Posterior vena cava (tissue), 2 donors: ENCODE measurements at places on chromosomes 11 and 22. TPM values are rescaled to one million over a fixed set of nuclear protein-coding genes. Genes with fewer than 3 reads are reported as not detected.
A peak's percentile ranks its signal among the peaks of the same experiment; 100 is the strongest.

- DNase-seq = peak; percentile 34
Observed at GRCh38 chr11:66361502-66361941, 10.0 kb downstream of the SLC29A2 start.

- DNase-seq = no peak
Observed at GRCh38 chr11:125869521-125869920, 17.9 kb upstream of the HYLS1 start.

DNA sequence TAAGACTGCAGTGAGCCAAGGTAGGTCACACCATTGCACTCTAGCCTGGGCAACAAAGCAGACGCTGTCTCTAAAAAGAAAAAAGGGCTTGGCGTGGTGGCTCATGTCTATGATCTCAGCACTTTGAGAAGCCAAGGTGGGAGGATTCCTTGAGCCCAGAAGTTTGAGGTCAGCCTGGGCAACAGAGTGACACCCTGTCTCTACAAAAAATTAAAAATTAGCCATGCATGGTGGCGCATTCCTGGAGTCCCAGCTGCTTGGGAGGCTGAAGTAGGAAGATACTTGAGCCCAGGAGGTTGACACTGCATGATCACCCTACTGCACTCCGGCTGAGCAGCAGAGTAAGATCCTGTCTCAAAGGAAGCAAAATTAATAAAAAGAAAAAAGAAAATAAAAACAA, 38.9 kb upstream of the RDX start:
- no peak for DNase-seq

The OR52E8 gene
- not detected for total RNA-seq

DNA sequence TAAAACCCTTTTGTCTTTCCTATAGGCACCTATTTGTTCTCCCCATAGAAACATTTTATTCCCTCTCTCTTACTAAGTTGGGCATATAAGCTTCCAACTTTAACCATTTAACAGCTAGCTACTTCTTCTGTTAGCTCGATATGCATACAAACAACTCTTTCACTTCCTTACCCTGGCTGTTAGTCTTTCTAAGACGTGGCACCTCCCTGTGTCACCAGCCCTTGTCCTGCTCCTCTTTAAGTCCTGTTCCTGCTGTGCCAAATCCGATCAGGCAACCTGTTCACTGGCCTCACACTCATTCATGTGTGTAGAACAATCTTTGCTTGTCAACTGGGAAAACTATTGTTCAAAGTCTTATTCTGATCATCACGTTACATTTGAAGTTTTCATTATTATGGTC, 1376.1 kb upstream of the TENM4 start:
- no peak for DNase-seq

GRCh38 chr11:17543574-17544180, 539 bp downstream of the USH1C start:
- DNase-seq = peak; percentile 62

- peak; percentile 81 for DNase-seq
Observed at GRCh38 chr22:46003271-46004091, 26.5 kb upstream of the WNT7B start.

GRCh38 chr11:416051-416756, 1.4 kb upstream of the SIGIRR start:
- DNase-seq = no peak

The PIK3IP1 gene
- total RNA-seq = 18.8 TPM

DNA sequence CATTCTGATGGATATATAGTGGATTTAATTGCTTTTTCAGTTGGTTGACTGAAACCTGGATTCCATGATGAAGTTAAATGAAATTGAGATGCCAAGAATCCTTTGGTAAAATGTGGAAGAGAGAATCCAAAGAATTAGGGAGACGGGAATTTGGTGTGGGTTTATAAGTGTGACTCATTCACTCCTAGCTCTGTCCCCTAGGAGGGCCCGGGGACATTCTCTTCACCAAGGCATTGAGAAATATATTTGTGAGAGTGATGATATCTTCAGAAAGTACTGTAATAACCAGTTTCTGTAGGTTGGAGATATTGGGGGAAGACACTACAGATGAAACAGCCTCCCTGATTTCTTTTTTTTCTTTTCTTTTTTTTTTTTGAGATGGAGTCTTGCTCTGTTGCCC, 13.6 kb upstream of the PHOX2A start:
- DNase-seq = no peak

DNA sequence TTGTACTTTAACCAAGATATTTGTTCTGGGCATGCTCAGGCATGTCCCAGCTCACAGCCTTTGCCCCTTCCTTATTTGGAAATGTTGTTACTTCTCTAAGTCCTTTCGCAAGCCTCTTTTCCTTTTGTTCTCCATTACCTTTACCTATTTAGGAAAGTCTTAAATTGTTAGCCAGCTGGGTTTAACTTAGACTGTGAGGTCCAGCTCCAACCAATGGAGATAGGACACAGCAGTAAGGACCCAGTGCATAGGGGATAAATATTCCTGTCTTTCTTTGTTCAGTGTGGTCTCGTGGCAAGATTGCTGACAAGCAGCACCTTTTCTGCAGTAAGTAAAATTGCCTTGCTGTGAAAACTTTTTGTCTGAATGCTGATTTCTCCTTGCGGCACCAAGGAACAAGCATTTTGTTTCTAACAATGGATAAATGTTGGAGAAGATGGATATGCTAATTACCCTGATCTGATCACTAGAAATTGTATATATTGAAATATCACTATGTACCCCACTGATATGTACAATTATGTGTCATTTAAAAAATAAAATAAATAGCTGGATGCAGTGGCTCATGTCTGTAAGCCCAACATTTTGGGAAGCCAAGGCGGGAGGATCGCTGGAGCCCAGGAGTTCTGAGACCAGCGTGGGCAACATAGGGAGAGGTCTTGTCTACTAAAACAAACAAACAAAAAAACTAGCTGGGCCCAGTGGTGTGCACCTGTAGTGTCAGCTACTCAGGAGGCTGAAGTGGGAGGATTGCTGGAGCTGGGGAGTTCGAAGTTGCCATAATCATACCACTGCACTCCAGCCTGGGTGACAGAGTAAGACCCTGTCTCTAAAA, 31.9 kb upstream of the FTH1 start:
- no peak for DNase-seq

DNA sequence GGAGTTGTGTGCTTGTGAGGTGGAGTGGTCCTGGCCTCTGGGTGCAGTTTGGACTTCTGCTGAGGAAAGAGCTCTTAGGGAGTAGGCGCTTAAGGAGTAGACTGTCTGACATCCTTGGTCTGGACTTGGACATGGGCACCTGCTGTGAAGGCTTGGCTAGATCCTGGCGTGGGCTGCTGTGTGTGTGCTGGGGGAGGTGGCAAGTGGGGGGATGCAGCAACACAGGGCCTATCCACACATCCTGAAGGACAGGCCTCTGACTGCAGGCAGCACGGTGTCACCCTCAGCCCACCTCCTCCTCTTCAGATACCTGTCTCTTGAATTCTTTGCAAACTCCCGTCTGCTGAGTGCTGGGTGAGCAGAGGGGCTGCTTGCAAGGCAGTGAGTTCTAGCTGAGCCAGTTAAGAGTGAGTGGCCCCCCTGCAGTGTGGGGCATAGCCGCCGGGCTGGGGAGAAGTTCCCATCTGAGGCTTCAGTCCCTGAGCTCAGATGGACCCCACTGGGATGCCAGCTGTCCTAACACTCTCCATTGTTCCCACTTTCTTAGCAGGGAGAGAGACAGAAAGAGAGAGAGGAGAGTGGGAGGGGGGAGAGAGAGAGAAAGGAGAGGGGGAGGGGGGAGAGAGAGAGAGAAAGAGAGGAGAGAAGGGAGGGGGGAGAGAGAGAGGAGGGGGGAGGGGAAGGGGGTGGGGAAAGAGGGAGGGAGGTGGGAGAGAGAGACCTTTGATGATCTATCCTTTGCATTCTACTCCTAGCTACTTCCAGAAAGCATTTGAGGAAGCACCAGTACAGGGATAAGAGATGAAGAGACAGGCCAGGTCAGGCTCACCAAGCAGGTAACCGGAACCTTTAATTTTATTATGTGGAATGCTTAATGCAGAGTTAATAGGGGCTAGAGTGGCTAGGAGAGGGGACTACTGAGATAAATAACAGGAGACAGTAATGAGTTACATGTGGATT, 12.6 kb downstream of the SOX10 start:
- no peak for DNase-seq

DNA sequence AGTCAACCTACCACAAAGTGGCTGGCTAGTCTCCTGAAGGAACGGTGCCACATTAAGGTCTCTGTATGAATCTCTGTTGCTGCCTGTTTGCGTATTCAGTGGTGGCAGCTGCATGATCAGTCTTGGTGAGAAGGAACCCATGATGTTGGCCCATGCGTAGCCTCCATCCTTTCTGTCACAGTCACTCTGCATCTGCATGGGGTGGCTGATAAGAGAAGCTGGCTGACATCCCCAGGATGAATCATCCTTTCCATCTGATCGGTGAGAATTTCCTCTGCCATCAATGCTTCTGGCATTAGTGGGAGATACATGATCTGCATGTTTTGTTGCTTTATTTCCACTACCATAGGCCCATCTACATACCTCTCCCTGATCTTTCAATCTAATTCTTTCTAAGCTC, 199.0 kb upstream of the NECTIN1 start:
- no peak for DNase-seq

DNA sequence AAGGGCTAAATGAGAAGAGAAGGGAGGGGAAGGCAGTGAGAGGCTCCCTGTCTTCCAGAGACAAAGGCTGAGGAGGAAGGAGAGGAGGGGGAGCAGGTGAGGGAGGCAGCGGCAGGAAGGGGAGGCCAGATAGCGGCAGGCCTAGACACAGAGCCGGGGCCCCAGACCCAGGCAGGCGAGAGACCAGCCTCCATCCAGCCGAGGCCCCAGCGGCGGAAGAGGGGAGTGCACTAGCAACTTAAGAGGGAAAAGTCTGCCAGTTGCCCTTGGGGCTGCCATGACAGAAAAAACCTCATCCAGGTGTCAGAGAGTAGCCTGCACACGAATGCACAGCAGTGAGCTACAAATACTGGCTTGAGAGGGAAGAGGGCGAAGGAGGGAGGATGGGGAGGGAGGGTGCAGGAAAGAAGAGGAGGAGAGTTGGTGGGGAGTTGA, 46.7 kb downstream of the IGLL1 start:
- DNase-seq = peak; percentile 79

The DRD2 gene
- 0.51 TPM for total RNA-seq

The INS gene
- total RNA-seq = not detected

- no peak for DNase-seq
Observed at GRCh38 chr11:123461164-123461563, 31.1 kb downstream of the GRAMD1B start.

The TRIM6 gene
- total RNA-seq = 1.8 TPM

DNA sequence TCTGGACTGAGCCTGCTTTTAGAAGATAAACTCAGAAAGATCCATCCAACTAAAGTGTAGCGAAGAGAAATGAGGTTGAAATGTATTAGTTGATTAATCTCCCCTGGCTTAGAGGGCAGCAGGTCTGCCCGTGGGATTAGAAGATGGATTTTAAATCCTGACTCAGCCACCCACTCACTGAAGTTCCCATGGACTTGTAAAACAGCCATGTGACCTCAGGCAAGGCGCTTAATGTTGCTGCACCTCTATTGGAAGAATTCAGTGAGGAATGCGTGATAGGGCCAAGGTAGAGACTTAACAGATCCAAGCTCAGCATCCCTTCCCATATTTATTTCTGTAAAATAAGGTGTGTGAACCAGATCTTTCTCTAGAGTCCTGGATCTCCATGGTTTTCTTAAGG, 45.1 kb upstream of the ELF5 start:
- no peak for DNase-seq

The TBX10 gene
- total RNA-seq = not detected

GRCh38 chr11:27459191-27459590, 13.4 kb downstream of the LGR4 start:
- DNase-seq = no peak

DNA sequence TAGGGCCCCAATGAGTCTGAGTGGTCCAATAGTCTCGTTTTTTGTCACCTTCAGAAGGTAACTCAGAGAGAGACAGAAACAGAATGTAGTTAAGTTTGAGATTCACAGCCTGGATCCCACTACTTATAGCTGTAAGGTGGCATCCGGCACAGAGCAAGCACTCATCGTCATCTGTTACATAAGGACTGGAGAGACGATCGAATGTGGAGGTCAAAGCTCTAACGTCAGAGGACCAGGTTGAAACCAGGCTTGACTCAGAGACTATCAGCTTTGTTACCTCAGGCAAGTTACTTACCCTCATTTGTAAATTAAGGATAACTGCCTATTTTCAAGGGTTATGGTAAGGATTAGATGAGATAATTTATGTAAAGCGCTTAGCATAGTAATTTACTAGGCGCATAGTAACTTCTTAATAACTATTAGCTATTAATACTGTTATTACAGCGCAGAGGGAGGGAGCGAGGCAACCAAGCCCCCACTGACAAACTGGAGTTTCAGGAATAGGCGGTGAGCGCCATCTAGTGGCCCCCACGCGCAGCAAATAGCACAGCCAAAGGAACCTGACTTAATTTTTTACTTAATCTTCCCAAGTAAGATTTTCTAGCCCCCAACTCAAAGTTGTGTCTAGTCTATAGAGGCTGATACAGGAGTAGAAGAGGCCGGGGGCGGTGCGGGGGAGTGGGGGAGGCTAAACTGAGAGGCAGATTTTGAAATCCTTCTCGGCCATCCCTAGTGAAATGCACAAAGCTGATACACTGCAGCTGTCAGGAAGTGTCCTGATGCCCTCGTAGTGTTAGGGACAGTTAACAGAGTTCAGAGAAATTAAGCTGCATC, 29.0 kb upstream of the API5 start:
- DNase-seq = no peak

GRCh38 chr22:18044548-18045271, 20.3 kb upstream of the MICAL3 start:
- peak; percentile 80 for DNase-seq

DNA sequence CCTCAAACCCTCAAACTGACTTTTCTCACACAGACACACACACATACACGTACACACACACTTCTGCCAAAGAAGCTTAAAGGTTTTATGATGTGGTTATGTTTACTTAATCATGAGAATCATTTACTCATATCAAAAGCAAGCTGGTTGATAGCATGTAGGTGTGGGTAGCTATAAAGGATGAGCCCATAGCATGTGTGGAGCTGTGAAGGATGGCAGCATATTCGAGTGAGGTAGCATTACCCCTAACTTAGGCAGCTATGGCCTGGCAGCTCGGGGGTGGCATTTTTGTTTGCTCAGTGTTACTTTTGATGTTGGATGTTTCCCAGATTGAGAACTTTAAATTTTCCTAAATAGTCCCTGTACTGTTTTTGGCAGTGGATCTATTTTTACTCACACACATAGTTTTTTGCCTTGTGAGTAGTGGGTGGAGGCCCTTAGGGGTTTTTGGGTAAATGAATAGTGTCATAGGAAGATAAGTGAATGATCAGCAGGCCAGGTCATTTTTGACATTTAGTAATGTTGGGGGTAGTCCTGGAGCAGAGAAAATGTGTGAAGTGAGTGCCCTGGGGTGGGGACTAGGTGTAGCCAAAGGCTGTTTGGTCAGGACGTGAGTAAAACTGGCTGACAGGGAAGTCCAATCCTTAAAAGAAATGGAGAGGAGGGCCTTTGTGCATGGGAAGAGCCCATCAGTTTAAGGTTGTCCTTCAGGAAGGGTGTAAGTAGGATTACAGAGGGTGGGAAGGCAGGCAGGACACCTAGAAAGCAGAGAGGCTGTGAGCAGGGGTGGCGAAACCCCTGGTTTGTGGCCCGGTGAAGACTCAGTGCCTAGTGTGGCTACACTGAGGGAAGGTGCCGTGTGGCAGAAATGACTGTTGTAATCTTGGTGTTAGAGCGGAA, 7.1 kb downstream of the YWHAH start:
- peak; percentile 53 for DNase-seq

The SYCE3 gene
- not detected for total RNA-seq
